Fibroblast of upper back skin (primary cell): ENCODE measurements at places on chromosomes 13 and 19.

- DNase-seq = no peak
Measured at GRCh38 chr19:48918801-48919247, 14.7 kb upstream of the DHDH start.

DNA sequence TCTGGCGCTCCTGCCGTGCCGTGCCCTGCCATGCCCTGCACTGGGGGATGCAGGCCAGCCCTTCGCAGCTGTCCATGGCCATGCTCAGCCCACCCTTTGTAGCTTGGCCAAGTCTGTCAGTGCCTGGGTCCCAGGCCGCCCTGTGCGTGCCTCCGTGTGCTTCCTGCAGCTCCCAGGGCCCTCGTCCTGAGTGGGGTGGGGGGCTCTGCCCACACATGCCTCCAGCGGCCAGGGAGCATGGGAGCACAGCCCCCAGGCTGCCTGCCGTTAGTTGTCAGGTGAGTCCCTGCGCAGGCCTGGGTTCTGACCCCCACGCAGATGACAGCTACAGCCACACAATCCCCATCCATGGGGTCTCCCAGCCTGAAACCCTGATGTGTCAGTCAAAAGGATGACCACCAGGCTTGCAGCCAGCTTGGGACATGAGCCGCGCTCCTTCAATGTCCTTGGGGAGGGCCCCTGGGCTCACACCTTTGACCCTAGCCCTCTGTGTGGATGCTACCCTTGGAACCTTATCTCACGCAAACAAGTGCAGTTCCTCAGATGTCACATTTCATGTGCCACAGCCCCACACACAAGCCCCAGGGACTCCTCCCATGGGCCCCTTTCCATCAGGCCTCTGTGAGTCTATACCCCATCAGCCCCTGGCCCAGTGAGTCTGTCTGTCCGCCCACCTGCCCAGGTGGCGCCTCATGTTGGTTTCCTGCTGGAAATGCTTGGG, 24.5 kb downstream of the TMED1 start:
- DNase-seq = no peak

DNA sequence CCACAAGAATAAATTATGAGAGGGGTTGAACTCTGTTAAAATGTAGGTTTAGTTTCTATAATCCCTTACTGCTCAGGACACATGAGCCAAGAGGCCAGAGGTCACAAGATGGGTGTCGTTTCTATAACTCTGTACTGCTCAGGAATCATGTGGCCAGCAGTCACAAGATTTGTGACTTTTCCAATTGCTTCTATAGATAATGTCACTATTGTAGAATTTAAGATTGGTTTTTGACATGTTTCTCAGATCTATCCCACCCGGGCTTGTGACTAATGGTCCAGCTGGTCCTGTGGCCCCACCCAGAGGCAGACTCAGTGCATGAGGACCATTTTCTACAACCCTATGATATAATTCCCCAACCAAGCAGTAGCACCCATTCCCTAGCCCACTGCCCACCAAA, 662.0 kb upstream of the KLF12 start:
- DNase-seq = no peak

DNA sequence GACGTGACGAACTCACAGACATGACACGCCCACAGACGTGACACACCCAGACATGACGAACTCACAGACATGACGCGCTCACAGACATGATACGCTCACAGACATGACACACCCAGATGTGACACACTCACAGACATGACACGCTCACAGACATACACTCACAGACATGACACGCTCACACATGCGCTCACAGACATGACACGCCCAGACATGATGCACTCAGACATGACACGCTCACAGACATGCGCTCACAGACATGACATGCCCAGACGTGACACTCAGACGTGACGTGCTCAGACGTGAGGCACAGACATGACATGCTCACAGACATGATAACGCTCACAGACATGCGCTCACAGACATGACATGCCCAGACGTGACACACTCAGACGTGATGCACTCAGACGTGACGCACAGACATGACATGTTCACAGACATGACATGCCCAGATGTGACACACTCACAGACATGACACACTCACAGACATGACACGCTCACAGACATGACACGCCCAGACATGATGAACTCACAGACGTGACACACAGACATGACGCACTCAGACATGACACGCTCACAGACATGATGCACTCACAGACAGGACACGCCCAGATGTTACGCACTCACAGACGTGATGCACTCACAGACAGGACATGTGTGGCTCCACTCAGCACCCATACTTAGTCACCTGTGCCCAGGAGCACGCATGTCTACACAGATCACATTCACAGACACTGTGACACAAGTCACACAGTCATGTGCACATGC, 8.1 kb downstream of the ERFL start:
- DNase-seq = no peak

- no peak for DNase-seq
Measured at GRCh38 chr19:35106291-35106583, 9.4 kb upstream of the FXYD3 start.

GRCh38 chr13:37290716-37291505, 185.4 kb upstream of the CSNK1A1L start:
- peak; percentile 30 for DNase-seq

- DNase-seq = no peak
Measured at GRCh38 chr13:110280231-110280813, 26.6 kb downstream of the COL4A1 start.

- DNase-seq = no peak
Measured at GRCh38 chr19:46944123-46944748, 75.4 kb upstream of the NPAS1 start.

DNA sequence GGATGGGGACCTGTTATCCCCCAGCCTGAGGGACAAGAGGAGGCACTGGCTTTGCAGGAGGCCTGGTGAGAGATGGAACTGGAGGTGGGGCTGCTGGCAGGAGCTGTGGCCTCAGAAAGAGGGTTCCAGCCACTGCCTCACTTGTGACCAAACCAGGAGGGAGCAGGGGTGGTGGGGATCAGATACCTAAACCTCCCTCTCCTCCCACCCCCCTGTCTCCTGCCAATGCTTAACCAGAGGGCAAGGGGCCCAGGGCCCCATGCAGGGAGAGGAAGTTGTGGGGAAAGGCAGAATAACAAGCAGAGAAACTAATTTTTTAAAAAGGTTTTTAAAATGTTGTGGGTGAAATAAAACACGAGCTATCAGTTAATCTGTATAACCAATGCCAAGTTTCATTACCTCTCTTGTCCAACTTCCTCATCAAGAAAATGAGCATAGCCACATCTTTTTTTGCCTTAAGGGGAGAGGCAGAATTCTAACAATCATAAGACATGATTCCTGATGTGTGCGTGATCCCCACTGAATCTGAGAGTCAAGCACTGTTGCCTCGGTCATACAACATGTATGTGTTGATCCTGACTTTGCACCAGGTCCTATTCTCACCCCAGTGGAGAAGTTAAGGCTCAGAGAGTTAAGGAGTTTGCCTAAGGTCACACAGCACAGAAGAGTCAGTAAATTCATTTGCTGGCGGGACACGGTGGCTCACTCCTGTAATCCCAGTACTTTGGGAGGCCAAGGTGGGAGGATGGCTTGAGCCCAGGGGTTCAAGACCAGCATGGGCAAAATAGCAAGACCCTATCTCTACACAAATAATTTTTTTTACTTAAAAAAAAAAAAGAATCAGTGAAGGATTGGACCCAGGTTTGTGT, 12.9 kb downstream of the FXYD5 start:
- DNase-seq = no peak

GRCh38 chr19:22286151-22286810, at the start of gene ZNF729:
Gene ZNF729 (plus strand): TSS chr19:22286441. CDS start chr19:22286526, 85 bp downstream.
- no peak for DNase-seq
